AG09319 (cell line): ENCODE measurements at places on chromosomes 12 and 14.

- DNase-seq, result peak; percentile 52
These were observed 32.6 kb upstream of the PLEKHG3 start for GRCh38 chr14:64671591-64671990.

DNA sequence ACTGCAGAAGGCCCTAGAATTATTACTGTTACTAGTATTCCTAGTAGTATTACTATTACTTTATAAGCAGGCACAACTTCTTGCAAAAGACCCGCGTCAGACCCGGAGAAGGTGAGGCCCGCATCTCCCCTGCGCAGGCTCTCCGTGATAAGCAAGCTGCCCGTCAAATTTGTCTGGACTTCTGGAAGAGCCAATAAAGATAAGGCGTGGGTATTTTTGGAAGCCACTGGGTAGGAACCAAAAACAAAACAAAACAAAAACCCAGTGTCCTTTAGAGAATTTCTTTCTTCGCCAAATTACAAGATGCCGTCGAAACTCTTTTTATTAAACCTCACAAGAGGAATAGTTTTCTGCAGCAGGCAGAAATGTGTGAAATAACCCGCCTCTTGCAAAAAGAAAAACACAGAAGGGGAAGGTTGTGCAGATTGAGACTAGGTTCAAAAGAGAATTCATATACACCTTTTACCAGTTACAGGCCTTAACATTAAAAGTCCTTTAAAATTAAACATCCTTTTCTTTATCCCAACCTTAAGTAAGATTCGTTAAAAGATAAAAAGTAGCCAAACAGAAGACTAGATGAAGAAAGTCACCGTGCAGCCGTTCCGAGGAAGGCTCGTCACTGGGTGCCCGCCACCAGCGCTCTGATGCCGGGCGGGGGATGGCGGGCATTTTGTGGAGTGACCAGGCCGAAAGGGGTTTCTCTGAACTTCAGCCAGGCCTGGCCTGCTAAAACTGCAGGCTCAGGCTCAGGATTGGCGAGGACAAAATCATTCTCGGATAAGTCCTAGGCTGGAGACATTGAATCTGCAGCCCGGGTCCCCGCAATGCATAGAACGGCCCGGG, 1.6 kb downstream of the TBX5 start:
- DNase-seq, result no peak

DNA sequence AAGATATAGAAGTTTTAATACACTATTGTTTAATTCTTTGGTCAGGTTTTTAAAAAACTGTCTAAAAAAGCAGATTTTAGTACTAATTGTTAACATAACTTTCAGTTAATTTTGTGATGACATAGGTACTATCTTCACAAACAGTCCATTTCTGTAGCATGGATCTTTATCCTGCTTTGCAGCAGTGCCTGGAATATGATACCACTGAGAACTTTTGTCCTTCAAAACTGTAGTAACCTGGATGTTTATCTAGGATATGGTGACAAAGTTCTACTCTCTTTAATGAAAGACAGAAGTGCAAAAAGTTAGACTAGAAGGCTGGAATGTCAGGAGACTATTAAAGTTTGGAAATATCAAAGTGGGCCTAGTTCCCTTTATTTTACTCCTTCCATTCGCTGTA, 159.9 kb downstream of the SYNE2 start:
- no peak for DNase-seq

DNA sequence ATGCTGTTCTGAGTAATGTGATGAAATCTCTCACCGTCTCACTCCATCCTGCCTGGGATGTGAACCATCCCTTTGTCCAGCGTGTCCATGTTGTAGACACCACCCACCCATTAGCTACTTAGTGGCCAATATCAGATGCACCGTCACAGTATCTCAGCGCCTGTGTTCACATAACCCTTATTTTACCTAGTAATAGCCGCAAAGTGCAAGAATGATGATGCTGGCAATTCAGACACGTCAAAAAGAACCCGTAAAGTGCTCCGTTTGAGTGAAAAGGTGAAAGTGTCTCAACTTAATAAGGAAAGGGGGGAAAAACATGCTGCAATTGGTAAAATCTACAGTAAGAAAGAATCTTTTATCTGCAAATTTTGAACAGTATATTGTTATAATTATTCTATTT, 3.0 kb downstream of the RNASE10 start:
- DNase-seq, result no peak

- DNase-seq, result no peak
These were observed 8.8 kb upstream of the LHX5 start for GRCh38 chr12:113480336-113480971.

- DNase-seq, result no peak
These were observed 46.7 kb downstream of the HSPB8 start for GRCh38 chr12:119225454-119225853.

GRCh38 chr12:113161415-113162016, 12.0 kb downstream of the CFAP73 start:
- DNase-seq, result no peak

DNA sequence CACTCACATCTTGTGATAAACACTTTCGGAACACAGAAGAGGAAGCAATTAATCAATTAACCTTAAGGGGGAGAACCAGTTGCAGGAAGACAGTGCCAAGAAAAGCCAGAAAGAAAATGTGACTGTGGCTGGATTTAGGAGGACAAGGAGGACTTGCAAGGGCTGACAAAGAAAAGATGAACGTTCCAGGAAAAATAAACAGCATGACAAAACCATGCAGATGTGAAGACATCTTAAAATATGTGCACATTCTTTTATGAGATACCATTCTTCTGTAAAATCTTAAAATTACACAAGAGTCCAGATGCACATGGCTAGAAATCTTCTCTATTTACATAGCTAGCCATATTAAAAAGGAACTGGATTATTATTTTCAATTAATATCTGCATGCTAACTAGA, 33.4 kb downstream of the KITLG start:
- no peak for DNase-seq

DNA sequence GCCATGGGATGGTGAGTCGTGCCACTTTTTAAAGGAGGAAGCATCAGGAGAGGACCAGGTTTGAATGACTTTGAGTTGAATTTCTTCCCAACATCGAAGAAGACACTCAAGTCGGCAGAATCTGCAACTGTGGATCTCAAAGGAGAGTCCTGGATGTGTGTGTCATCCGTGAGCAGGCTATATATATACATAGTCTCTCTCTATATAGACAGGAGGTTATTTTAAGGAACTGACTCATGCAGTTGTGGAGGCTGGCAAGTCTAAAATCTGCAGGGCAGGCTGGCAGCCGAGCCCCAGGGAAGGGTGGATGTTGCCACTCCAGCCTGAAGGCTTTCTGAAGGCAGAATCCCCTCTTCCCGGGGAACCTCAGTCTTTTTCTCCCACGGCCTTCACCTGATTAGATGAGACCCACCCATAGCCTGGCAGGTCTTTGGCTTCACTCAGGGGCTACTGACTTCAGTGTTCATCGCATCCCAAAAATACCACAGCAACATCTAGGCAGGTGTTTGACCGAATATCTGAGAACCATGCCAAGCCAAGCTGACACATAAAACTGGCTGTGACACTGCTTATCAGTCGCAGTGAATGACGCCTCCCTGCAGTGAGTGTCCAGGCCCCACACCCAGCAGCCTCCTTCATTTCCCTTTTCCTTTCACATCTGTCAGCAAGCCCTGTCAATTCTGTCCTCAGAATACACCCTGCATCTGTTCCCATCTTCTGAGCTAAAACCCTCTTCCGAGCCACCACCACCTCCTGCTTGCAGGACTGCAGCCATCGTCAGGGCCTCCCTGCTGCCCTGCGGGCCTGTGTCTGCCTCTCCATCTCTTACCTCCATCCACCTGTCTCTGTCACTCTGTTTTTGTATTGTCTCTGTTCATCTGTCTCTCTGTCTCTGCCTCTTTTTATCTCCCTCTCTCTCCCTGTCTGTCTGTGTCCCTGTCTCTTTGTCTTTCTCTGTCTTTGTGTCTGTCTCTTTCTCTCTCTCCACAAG, 54.0 kb downstream of the ZNF664 start:
- no peak for DNase-seq

DNA sequence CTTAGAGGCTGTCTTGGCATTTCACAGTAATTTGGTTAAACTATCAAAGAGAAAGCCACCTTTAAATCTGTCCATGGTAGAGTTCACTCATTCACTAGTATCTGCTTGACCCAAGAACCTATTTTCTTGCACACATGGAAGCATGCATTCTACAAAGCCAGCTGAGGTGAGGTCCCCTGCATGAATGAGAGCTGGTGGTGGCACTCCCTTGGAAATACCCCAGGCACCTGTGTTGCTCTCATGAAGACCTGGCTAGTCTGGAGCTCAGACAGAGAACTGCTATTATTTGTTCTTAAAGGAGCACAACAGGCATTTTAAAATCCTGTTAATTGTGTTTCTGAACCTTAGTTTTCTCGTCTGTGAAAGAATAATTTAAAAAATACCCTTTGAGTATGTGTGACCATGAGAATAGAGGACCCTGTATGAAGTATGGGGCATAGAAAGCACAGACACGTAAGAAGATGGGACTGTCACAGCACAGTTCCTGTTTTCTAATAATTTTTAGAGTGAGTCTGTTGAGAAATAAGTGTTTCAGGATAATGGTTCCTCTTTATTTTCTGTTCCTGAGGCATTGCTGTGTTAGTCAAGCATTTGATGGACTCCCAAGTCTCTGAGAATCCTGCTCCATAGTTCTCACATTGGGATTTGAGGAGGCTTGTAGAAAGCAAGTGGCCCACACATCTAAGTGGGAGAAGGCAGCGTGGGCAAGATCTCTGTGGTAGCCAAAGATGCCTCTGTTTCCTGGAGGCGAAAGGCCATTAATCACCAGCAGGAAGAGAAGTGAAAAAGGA, 10.9 kb downstream of the RGS6 start:
- no peak for DNase-seq
